ENCODE measurements at places on chromosomes 6 and 20.

GRCh38 chr20:50462093-50462690 is 48.0 kb upstream of the PTPN1 start:
- no peak for DNase-seq

DNA sequence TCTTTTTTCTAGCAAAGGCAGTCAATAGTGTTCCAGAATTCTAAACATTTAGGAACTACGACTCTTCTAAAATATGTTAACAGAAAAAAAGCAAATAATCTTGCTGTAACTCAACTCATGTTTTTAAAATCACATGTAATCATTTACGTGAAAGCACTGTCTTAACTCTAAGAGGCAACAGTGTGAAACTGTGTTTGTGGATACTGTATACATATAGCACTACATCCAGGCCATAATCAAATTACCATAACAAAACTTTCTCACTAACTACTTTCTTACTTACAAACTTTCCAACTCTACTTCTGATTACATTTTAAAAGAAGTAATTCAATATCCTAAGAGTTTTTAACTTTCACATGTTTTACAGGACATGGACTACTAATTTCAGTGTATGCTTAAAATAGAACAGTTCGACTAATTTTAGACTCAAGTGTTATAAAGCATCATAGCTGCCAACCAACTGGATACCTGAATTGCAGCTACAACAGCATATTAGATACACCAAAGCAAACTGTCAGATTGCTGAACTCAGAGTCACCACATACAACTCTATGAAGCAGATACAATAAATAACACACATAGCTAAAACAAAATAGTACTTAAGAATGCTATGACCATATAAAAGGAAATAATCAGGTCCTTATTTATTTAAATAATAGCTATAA is 121.6 kb upstream of the BEND6 start:
- no peak for DNase-seq

- DNase-seq: no peak
Measured at GRCh38 chr6:90442366-90442765, 144.5 kb downstream of the MAP3K7 start.

DNA sequence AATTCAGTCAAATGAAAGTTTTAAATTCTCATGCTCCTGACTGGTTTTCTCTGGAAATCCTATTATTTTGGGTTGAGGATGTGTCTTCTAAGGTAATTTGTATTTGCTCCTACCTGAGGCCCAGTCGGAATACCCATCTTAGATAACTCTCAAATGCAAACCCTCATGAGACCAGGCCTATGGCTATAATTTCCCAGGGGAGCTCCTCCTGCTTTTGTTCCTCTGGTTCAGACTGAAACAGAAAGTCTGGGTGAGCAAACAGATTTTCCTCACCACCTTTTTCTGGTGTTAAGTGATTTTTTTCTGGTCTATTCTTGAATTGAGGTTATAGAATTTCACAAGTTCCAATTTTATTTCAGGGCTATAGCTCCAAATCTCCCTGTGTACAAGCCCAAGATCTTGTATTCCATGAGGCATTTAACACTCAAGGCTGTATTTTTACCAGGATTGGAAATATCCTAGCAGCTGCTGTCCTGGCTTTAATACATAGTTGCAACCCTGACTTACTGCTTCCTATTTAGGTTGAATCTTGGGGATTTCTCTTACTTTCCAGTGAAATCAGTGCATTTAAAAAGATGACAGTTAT is 169.1 kb upstream of the PTCHD4 start:
- no peak for DNase-seq

- DNase-seq: no peak
Measured at GRCh38 chr6:155970876-155971708, 515.5 kb upstream of the NOX3 start.

GRCh38 chr20:1121429-1121828 is 3.0 kb downstream of the PSMF1 start:
- DNase-seq: no peak

DNA sequence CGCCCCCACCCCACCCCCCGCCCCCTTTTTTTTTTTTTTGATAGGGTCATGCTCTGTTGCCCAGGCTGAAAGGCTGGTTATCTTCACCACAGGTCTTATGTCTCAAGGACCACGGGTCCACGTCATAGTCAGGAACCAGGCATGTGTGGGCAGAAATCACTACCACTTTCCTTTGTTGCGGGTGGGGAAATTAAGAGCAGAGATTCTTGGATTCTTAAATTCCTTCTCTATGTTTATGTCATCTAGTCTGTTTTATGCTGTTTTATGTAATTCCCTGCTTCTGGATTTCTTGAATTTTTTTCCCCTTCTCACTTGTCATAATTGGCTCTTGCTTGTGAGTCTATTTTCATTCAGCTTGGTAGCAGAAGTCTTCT is 25.8 kb upstream of the PLCG1 start:
- no peak for DNase-seq

GRCh38 chr20:46811224-46812084 is 83.2 kb upstream of the EYA2 start:
- peak; percentile 31 for DNase-seq

- DNase-seq: peak; percentile 73
Measured at GRCh38 chr6:132391391-132392269, 9.6 kb downstream of the MOXD1 start.

DNA sequence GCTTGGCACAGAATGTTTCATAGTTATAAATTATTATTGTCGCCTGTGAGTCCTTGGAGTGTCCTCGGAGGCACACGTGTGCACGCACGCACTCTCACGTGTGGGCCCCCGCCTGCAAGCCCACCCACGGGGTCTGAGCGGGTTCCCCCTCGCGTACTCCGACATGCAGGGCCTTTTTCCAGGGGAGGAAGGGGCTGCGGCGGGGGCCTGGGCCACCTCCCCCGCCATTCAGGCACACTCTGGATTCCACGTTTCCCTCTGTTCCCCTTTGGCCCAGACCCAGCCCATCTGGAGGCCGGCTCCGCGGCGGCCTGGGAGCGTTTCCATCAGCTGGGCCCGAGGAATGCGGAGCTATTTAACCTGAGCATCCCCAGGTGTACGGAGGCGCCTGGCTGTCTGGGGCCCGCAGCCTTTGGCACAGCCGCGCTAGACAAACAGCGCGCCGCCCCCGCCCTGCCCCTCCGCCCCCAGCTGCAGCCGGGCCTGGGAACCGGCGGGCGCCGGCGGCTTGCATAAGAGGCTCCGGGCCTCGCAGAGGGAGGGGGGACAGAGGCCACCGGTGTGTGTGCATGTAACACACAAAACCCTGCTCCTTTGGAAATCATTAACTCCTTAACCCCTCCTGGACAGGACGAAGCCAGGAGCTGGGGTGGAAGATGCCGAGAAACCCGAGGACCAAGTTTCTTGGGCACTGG is 3.3 kb downstream of the ID1 start:
- peak; percentile 72 for DNase-seq

DNA sequence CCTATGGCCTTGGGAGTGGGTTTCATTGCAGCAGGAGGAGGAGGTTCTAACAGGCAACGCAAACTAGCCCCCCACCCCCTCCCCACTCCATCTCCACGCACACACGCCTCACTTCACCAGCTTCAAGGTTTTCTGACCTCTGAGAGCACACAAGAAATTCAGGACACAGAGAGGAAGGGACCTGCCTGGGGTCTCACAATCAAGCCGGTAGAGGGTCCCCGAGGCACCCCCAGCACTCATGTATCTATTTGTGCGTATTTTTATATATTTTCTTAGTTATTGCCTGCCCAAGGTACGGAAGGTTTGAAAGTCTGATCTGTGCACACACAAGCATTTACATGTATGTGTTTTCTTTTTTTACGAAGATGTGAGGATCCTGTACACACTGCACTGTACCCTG is 16.9 kb downstream of the MDFI start:
- DNase-seq: no peak

- DNase-seq: peak; percentile 88
Measured at GRCh38 chr20:10671221-10671918, 2.4 kb downstream of the JAG1 start.

DNA sequence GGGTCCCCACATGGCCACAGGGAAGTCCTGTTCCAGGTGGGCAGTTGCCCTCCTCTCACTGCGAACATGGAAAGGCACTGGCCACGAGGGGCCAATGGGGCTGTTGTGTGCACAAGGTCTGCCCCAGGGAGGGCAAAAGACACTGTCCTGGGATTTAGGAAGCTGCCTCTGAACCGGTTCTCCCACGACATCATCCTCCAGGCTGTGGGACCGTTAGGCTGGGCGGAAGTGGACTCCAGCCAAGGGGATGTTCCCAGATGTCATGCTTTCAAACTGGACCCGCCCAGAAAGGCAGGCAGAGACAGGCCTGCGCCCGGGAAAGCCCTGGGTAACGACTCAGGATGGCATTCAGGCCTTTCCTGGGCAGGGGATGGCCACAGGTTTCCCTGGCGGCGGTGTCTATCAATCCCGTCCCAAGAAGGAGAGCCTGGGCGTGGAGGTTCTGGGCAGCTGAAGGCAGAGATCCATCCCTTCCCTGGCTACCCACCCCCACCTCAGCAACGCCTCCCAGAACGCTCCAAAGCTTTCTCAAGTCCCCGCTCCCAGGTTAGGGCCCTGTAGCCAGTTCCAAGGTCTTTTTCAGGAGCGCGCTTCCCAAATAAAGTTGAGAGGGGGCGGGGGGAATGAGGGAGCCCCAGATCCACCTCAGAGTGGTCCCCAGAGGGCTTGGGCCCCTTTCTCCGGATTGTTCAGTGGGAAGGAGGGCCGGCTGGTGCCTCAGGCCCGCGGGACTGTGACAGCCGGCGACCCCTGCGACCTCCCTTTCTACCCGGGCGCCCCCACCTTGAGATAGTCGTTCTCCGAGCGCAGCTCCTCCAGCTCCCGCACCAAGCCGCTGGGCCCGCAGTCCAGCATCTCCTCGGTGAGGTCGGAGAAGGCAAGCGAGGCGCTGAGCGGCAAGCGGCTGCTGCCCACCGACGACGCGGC is 13.8 kb upstream of the TLDC2 start:
- DNase-seq: peak; percentile 94

DNA sequence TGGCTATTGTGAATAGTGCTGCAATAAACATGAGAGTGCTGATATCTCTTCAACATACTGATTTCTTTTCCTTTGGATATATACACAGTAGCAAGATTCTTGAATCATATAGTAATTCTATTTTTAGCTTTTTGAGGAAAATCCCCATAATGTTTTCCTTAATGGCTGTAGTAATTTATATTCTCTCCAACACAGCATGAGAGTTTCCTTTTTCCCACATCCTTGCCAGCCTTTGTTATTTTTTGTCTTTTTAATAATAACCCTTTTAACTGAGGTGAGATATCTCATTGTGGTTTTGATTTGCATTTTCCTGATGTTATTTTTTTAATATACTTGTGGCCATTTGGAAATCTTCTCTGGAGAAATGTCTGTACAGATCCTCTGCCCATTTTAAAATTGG is 132.6 kb downstream of the PRL start:
- no peak for DNase-seq

DNA sequence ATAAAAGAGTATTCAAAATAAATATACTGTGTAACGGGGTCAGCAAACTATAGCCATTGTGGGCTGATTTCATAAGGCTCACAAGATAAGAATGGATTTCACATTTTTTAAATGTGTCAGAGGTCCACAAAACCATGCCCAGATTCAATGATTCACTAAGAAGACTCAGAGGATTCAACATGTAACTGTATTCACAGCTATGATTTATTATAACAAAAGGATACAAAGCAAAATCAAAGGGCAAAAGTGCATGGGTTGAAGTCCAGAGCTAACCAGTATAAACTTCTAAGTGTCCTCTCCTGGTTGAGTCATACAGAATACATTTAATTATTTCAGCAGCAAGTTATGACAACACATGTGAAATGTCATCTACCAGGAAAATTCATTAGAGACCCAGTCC is 49.2 kb downstream of the TBC1D32 start:
- no peak for DNase-seq

DNA sequence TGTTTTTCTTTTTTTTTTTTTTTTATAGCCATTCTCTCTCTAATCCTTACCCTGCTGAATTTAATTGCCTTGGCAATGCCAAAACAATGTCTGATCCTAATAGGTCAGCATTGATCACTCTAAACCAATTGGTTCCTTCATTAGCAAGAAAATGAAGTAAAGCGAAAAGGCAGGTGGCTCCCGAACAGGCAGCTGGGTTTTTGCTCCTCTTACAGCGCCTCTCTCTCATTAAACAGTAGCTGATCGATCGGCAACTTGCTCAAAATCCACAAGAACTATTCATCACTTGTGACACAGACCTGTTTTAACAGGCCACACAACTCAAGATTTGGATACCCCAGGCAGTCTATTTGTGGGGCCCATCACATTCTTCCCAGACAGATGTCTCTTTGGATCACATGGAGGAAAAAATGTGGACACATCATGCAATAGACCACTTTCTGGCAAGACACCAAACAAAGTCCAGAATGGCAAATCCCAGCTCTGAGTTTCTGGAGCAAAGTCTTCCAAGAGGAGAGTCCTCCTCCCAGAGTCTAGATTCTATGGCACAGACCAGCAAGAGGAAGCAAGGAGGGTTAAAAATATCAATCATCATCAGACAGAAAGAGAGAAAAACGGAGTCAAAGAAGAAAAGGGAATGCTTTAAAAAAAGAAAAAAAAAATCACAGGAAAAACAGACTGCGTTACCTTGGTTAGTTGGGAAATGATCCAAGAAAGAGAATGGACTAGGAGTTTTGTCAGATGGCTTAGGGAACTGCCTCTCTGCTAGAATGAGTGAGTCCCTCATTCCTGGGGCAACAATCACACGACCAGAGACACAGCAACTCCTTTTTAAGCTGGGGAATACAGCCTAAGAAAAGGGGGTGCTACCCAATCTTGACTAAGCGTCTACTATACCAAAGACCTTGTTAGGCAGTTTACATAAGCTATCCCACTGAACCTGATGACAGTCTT is 247.8 kb downstream of the BTBD9 start:
- no peak for DNase-seq

DNA sequence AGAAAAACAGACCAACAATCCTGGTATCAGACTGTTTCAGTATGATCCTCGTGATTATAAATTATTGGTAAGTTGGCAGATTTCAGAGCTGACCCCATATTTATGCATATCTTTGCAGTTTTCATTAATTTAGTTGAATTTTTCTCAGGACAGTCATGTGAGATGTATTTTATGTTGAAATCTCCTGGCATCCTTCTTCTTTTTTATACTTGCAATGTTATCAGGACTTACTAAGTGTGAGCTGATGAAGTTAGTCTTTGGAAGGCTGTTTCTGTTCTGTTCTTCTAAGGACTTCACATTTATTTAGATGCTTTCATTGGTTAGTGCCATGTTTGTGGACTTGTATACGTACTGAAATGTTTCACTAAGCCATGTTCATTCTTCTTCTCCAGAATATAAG is 17.2 kb downstream of the SMPDL3A start:
- no peak for DNase-seq
